ENCODE measurements at places on chromosomes 7 and 10.

- DNase-seq: no peak
Measured at GRCh38 chr7:112058686-112059085, 147.5 kb downstream of the DOCK4 start.

DNA sequence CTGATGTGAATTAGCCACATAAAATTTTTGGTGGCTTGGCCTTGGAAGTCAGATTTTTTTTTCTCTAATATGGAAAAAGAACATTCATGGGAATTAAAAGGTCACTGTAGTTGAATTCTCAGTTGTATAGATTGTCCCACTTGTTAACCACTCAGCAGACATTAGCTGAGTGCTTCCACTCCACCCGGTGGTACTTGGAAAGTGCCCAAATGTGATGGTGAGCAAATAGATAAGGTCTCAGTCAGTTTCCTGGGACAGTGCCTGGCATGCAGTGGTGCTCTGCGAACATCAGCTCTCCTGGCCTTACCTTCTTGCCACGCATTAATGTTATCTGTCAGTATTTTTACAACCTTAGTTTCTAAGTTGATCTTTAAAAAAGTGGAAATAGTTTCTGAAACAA is 1.4 kb downstream of the ATP5F1C start:
- no peak for DNase-seq

- DNase-seq: no peak
Measured at GRCh38 chr10:52434734-52435133, 120.7 kb downstream of the DKK1 start.

GRCh38 chr7:2967705-2968104 is 76.0 kb downstream of the CARD11 start:
- no peak for DNase-seq

DNA sequence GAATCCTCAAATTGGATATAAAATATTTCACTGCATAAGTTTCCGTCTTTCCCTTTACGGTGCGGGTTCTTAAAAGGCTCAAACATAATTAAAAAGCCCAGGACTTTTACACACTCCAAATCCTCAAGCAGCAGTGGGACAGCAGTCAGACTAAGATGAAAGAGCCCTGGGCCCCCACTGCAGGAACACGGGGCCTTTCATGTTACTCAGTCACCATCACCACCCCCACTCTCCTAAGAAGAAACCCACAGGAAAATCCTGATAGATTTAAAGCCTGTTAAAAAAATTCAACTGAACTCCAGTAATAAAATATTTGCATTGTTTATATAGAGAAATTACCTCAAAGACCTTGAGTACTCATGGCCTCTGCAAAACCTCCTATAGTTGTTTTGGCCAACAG is 74.0 kb upstream of the TRIL start:
- no peak for DNase-seq

GRCh38 chr10:30811276-30812017 is 181.9 kb upstream of the LYZL2 start:
- DNase-seq: no peak

DNA sequence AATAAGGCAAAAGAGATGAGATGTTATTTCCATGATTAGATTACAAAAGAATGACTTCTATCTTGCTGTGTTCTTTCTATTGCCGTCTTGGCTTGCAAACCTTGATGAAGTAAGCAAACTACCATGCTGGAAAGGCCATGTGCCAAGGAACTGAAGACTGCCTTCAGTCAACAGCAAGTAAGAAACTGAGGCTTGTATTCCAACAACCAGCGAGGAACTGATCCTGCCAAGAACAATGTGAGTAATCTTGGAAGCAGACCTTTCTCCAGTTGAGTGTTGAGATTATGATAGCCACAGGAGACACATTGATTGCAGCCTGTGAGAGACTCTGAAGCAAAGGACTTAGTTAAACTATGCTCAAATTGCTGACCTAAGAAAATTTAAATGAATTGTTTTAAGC is 164.6 kb upstream of the GRM3 start:
- no peak for DNase-seq

- DNase-seq: no peak
Measured at GRCh38 chr7:129161524-129162225, 17.2 kb downstream of the TSPAN33 start.

DNA sequence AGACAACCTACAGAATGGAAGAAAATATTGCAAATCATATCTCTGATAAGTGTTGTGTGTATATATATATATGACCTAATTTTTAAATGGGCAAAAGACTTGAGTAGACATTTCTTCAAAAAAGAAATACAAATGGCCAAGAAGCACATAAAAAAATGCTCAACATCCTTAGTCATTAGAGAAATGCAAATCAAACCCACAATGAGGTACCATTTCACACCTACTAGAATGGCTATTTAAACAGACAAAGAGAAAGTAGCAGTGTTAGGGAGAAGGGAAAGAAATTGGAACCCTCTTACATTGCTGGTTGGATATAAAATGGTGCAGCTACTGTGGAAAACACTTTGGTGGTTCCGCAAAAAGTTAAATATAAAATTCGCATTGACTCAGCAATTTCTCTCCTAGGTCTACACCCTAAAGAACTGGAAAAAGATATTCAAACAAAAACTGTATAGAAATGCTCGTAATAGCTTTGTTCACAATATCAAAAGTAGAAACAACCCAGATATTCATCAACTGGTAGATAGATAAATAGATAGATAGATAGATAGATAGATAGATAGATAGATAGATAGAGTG is 16.3 kb downstream of the ACSL5 start:
- DNase-seq: no peak

DNA sequence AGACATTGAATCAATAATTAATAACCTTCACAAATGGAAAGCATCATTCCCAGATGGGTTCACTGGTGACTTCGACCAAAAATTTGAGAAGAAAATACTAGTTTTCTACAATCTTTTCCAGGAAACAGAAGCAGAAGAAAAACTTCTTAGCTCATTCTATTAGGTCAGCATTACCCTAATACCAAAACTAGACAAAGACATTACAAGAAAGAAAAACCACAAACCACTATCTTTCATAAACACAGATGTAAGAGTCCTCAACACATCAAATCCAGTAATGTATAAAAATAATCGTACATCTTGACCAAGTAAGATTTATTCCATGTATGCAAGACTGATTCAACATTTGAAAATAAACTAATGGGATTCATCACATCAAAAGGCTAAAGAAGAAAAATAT is 64.0 kb upstream of the CDK1 start:
- DNase-seq: no peak

GRCh38 chr10:76492026-76492425 is 1060.6 kb downstream of the LRMDA start:
- DNase-seq: no peak

- peak; percentile 18 for DNase-seq
Measured at GRCh38 chr10:114767101-114767985, 54.2 kb upstream of the FHIP2A start.

GRCh38 chr7:128550920-128551319 is 74.4 kb downstream of the METTL2B start:
- no peak for DNase-seq

DNA sequence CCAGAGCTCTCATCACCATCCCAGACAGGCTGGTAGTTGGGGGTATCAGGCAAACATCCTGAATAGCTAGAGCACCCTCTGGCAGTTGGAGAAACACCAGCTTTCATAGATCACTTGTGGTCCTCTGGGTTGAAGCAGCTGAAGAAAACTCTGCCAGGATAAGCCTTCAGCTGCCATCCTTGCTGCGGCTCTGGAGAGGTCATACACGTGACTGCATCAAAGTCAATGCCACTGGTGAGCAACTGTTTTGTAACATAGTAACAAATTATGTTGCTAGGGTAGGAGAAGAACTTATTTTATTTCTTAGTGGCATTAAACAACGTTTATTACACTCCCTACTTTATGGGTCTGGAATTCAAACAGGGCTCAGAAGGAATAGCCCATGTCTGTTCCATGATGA is 19.2 kb upstream of the PANK1 start:
- DNase-seq: no peak

DNA sequence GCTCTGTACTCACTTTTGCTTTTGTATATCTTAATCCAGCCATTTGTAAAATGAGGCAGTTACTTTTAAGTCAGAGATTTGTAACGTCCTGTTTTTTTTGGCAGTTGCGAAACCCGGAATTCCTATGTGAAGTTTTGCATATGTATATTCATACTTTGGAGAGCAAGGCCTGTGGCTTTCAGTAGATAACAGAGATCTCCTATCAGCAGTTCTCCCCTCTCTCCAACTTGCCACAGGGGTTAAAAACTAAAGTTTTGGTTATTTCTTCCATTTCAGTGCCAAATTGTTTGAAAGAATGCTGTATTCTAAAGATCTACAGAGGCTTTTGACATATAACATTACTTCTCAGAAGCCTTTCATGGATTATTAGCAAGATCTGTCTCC is 102.4 kb downstream of the EXOC4 start:
- no peak for DNase-seq

DNA sequence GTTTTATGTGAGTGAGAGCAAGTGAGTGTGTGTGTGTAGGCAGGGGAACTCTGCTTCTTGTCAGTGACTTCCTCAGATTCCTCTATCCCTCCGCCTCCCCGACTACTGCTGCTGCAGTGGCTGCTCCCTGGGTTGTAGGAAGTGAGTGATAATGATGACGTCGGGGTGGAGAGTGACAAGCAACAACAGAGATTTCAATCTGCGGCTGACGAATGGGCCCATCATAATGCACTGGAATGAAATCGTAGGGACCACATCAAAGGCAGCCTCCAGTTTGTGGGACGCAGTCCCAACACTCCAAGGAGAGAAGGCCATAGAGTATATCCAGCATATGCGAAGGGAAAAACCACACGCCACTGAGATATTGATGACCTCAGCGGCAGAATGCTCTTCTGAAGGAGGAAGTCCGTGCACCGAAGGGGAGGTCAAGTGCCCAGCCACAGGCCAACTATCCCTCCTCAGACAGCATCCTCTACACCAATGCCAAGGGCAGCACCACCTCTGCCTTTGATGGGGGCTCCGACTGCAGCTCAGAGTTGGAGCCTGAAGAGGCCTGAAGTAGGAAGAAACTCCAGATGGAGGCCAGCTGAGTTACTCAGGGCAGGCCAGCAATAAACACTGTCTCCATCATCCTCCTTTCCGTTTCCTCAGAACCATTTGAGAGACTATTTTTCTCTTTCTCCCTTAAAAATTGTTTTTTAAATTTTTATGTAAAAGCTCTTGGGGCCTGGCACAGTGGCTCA is 11.3 kb upstream of the STMP1 start:
- no peak for DNase-seq

DNA sequence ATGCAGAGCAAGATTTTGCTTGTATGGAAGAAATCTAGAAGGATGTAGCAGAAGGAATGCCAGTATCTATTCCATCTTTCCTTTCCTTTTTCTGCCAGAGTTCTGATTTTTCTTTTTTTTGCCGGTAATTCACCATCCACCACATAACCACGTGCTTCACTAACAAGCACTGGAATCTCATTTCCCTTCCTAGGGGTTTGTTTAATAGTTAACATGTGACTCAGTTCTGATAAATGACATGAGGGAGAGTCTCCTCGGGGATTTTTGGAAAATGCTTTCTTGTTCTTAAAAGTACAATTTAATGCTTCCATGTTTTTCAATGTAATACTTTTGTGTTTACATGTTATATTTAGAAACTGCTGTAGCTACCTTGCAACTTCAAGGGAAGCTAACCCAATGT is 590.2 kb downstream of the SH2D4B start:
- no peak for DNase-seq

DNA sequence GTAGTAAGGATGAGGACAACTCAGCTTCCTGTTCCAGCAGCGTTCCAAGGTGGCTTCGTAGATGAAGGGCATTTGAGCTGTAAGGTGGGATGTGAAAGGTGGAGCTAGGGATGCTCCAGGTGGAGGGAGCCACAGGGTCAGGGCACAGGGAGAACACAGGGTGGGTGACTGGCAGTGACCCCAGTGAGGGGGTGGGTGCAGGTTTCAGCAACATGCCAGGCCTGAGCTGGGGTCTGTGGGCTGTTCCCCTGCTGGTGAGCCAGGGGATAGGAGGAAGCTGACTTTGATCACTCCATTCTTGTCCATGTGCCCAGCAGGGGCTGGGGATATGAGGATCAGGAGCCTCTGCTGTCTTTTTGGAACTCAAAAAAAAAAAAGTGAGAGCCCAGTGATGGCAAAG is 33.2 kb downstream of the CDH23 start:
- DNase-seq: no peak

DNA sequence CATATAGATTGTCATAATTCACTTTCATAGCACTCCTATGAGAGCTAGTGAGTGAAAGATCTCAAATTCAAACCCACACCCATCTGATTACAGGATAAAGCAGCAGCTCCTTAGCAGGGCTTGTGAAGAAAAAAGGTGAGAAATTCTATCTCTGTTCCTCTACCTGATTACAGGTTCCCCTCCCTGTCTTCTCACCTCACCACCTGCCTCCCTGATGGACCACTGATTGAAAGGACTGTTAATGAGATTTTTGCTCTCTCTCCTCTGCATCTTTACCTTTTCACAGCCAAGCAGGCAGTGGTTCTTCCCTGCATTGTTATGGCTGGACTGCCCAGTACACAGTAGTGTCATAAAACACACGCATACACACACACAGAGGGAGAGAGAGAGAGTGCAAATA is 228.5 kb downstream of the MTERF1 start:
- no peak for DNase-seq

- DNase-seq: no peak
Measured at GRCh38 chr7:140489026-140489359, 9.7 kb upstream of the MKRN1 start.

- DNase-seq: peak; percentile 20
Measured at GRCh38 chr7:77199013-77199966, at the start of gene FGL2. FGL2 (minus strand) TSS chr7:77199819; CDS start chr7:77199793, 26 bp downstream.

DNA sequence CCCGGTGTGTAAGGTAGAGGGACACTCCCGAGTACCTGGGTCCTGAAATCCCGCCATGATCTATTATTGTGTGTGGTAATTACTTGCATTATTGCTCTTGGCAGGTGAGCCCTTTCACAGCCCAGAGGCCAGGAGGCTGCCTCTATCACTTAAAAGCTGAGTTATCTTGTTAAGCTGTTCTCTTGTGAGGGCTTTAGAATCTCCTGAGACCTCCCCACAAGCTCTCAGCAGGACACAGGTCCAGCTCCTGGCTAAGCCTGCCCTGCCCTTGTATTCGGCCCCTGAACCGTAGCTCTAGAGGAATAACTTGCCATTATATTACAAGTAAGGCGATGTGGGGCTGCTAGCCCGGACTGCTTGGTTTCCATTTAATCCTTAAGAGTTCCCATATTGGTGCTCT is 13.9 kb downstream of the SND1 start:
- DNase-seq: no peak

- no peak for DNase-seq
Measured at GRCh38 chr7:106774768-106775551, 90.1 kb upstream of the PIK3CG start.

- DNase-seq: no peak
Measured at GRCh38 chr10:131258256-131258655, 53.3 kb downstream of the TCERG1L start.

- no peak for DNase-seq
Measured at GRCh38 chr10:118798231-118798662, 43.5 kb upstream of the CACUL1 start.

- DNase-seq: no peak
Measured at GRCh38 chr10:63110940-63111339, 22.2 kb upstream of the NRBF2 start.

GRCh38 chr7:152924826-152925411 is 165.4 kb downstream of the ACTR3B start:
- no peak for DNase-seq

Data from activated CD8-positive, alpha-beta memory T cell treated with anti-CD3 and anti-CD28 coated beads, Interleukin-2, amount 50 U/mL, for 4 hours (primary cell).